ENCODE measurements at places on chromosomes 5 and 9.

GRCh38 chr5:8840237-8840636, 705.6 kb downstream of the SEMA5A start:
- no peak for DNase-seq

DNA sequence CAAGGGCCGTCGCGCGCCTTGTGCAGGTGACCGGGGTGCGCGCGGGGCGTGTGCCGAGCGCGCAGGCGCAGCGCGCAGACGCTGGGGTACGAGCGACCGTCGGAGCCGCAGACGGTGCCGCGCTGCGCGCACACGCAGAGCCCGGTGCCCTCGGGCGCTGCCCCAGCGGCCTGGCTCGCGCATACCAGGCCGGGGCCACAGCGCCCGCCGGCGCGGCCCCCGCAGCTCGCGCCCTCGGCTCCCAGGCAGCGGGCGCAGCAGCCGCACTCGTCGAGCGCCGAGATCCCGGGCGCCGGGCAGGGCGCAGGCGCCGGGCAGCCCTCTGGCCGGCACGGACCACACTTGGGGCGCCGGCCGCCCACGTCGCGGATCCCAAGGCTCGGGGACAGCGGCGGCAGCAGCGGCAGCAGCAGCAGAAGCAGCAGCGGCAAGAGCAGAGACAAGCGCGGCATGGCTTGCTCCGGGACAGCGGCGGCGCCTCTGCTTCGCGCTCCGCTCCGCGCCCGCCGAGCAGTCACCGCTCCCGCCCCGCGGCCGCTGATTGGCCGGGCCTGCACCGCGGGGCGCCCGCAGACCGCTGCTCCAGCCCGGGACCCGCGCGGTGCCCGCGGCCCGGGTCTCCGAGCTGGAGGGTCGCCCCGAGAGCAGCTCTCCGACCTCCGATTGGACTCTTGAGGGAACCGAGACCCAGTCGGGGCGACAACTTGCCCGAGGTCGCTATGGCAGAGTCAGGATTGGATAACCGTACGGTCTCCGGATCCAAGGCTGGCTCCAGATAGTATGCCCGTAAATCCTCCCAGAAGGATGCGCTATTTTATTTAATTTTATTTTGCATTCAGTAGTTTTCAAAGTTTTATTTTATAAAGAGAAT, at the start of gene IGFBPL1:
TSS of gene IGFBPL1 (minus strand) at position 482 of the 871 bp plus-strand sequence. CDS start at position 452, 30 bp downstream.
- DNase-seq = no peak

GRCh38 chr5:172117977-172118701, 69.9 kb downstream of the STK10 start:
- DNase-seq = no peak

DNA sequence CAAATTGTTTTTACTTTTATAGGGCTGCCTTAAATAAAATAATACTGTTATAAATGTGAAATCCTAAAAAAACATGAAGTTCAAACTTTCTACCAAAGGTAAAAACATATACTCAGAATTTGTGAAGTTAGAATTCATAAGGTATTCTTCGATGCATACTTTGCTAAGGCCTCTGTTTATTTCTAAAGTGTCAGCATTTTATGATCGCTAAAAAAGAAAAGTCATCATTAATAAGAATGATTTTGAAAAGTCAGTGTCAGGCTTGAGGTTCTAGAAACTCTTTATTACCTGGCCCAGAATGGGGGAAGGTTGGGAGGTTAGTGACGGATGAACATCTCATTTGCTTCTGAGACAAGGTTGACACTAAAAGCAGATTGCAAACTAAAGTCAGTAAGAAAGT, 26.2 kb upstream of the NADK2 start:
- DNase-seq = no peak

GRCh38 chr5:52692606-52693005, 95.1 kb upstream of the ITGA1 start:
- DNase-seq = no peak

GRCh38 chr9:123996731-123997421, 14.7 kb upstream of the LHX2 start:
- no peak for DNase-seq

DNA sequence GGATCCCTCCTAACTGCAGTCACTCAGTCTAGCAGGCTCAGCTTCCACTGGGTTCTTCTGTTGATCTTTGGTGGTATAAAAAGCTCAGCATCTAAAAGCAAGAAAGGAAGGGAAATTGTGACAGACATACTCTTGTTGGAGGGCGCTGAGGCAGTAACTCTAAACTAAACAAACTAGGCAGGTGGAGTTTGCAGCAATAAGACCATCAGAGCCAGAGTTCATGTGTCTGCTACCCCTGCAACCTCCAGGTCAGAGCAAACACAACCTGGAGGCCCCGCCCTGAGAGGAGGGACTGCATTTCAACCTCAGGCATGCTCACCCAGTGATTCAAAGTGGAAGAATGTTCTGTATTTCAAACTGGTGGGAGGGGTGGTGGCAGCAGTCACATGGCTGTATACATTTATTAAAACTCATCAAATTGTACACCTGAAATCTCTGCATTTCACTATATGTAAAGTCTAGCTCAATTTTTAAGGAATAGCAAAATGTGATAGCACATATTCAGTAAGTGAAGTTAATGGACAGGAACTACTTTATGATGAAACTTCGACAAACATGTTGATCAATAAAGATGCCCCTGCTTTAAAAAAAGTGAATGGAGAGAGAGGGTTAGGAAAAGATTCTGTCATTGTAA, 7.1 kb downstream of the ACTL7A start:
- DNase-seq = no peak

DNA sequence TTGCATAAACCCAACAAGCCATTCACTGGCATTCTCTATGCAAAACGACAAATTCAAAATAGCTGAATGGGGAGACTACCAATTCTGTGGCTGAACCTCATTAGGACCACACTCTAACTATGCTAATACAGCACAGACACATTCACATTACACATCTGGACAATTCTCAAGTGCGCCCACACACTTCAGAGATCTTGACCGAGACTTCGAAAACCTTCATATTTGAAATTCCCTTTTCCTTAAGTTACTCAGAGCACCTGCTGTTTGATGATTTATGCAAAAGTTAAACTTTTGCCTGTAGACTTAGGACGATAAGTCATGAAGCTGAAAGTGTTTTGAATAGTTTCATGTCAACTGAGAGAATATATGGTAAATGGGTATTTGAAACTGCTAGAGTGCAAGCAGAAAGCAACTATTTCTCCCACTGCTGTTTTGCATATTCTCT, 111.9 kb downstream of the FBN2 start:
- DNase-seq = no peak

DNA sequence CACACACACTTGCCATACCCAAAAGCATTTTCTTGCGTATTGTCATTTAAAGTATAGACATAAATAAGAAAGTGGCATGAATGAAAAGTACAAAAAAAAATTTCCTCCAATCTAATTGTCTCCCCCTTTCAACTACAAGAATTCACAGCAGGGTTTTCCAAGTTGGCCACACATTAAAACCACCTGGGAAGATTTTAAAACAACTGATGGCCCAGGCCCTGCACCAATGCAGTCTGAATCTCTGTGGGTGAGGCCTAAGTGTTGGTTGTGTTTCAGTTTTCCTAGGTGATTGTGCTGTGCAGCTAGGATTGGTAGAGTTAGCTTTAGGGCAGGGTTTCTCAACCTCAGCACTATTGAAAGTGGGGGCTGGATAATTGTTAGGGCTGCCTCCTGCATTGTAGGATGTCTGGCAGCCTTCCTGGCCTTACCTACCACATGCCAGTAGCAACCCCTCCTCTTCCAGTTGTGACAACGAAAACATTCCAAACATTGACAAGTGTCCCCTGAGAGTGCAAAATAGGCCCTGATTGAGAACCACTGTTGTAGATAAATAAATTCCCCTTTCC, 337.1 kb downstream of the KIAA0825 start:
- DNase-seq = no peak

GRCh38 chr5:178430186-178431062, 159.8 kb downstream of the COL23A1 start:
- no peak for DNase-seq

DNA sequence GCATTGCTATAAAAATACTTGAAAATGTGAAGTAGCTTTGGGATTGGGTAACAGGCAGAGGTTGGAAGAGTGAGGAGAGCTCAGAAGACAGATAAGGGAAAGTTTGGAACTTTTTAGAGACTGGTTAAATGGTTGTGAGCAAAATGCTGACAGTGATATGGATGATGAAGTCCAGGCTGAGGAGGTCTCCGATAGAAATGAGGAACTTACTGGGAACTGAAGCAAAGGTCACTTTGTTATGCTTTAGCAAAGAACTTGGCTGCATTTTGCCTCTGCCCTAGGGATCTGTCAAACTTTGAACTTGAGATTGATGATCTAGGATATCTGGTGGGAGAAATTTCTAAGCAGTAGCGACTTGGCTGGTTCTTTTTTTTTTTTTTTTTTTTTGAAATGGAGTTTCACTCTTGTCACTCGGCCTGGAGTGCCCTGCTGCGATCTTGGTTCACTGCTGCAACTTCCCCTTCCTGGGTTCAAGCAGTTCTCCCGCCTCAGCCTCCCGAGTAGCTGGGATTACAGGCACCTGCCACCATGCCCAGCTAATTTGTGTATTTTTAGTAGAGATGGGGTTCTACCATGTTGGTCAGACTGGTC, 998.9 kb downstream of the TLE1 start:
- DNase-seq = no peak

DNA sequence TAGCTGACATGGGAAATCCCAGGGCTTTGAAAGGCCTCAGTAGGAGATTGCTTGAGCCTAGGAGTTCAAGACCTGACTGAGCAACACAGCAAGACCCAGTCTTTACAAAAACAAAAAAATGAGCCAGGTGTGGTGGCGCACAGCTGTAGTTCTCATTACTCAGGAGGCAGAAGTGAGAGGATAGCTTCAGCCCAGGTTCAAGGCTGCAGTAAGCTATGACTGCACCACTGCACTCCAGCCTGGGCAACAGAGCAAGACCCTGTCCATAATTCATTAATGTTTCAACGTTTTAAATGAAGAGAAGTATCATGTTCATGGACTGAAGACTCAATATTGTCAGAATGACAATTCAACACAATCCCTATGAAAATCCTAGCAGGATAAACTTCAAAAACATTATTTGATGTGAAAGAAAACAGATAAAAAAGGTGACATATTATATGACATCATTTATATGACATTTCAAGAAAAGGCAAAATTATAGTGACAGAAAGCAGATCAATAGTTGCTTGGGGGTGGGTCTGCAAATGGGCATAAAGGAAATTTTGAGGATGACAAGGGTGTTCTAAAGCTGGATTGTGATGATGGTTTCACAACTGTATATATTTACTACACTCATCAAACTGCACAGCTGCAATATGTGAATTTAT, 3.7 kb downstream of the KIF3A start:
- no peak for DNase-seq

DNA sequence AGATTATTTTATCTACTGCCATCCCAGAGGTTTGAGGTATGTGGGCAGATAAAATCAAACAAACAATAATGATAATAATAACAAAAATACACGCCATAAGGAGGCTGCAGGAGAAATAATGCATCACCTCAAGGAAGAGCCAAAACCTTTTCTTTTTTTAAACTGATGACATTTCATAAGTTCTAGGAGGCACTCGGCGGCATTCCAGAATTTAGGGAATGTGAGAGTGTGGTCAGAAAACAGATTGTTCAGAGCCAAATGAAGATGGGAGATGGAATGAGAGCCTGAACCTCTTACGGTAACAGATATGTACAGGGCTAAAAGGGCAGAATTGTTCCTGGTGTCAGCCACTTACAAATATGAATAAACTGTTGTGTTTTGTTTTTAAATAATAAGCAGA, 615.0 kb upstream of the CHD1 start:
- DNase-seq = no peak

- DNase-seq = no peak
Measured at GRCh38 chr5:123690821-123691220, 178.8 kb downstream of the CSNK1G3 start.

DNA sequence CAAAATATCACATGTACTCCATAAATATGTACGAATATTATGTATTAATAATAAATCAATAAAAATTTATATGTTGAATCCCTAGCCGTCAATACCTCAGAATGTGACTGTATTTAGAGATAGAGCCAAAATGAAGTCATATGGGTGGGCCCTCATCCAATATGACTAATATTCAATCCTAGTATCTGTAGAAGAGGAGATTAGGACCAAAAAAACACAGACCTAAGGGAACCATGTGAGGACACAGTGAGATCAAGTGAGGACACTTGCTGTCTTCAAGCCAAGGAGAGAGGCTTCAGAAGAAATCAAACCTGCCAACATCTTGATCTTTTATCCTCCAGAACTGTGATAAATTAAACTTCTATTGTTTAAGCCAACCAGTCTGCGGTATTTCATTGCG, 3.7 kb upstream of the AMACR start:
- DNase-seq = no peak

GRCh38 chr9:132514011-132514744, 68.2 kb upstream of the BARHL1 start:
- no peak for DNase-seq

- no peak for DNase-seq
Measured at GRCh38 chr5:95810305-95811125, 12.0 kb downstream of the GLRX start.

DNA sequence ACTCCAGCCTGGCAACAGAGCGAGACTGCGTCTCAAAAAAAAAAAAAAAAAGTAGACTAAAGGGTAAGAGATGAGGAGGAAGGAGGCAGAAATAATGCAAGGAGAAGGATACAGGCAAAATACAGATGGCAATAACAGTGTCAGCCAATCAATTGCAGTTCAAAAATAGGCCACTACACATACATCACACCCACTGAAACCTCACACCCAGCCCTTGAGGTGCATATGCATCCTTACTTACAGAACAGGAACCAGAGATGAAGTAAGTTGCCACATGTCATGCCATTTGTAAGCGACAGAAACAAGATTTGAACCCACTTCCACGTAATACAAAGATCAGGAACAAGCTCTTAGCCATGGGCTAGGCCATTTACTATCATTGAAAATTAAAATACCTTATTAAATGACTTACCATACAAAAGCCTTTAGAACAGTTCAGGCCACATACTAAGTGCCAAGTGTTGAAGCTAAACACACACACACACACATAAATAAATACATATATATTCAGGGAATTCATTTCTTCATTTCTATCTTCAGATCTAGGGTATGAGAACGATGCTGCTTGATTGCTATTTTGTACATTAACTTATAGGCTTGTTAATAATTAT, 98.4 kb downstream of the FNBP1 start:
- DNase-seq = no peak

- no peak for DNase-seq
Measured at GRCh38 chr5:33684496-33685159, 207.2 kb downstream of the ADAMTS12 start.

DNA sequence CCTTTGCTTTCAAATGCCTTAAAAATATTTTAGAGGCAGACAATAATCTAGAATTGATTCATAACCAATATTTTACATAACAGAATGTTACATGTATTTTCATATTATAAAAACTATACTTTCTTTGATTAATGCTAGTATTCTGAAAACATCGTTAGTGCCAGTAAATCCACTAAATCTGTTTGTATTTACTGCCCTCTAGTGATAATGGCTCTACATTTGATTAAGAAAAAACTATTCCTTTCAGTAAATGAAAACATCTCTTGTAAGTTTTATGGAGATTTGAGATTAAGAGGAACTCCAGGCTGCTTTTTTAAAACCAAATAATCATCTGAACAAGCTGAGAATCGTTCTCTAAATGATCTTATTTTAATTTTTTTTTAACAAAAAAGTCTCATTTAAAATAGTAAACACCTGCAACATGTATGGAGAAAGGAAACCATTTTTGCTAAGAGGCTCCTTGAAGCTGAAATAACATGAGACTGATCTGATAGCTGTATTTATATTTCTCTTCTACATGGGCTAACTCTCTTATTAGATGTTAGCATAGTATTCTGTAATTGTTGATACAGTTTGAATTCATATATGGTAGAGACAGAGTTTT, 424.7 kb downstream of the RAB3C start:
- no peak for DNase-seq
